WTC11 (cell line): ENCODE measurements at places on chromosomes 2 and 18.

- DNase-seq = peak; percentile 36
- H3K4me3 ChIP-seq = peak overlapping the region; percentile 47
- H3K27ac ChIP-seq = peak overlapping the region; percentile 87; the same call in 1 of the 2 replicates
- peaks cover 24% of the 10 kb centered on the region for H3K36me3 ChIP-seq
Observed at GRCh38 chr2:211766689-211767088, 771.9 kb downstream of the ERBB4 start.

- H3K27me3 ChIP-seq = peaks cover 33% of the 10 kb centered on the region
- peaks cover 14% of the 10 kb centered on the region for H3K36me3 ChIP-seq
- H3K27ac ChIP-seq = peak overlapping the region; percentile 100
Observed at GRCh38 chr2:172380436-172381274, 46.7 kb upstream of the ITGA6 start.

- peaks cover 2% of the 10 kb centered on the region for H3K4me1 ChIP-seq
- H3K27ac ChIP-seq = no peak overlapping the region
- no peaks in the 10 kb centered on the region; the same call in 1 of the 2 replicates for H3K36me3 ChIP-seq
- no peaks in the 10 kb centered on the region; the same call in 1 of the 2 replicates for H3K27me3 ChIP-seq
- H3K4me3 ChIP-seq = no peak overlapping the region
Observed at GRCh38 chr18:34867520-34867919, 157.4 kb downstream of the DTNA start.

- no peaks in the 10 kb centered on the region for H3K36me3 ChIP-seq
- H3K4me3 ChIP-seq = no peak overlapping the region
- peaks cover 27% of the 10 kb centered on the region for H3K27me3 ChIP-seq
- no peak overlapping the region for H3K27ac ChIP-seq
- DNase-seq = no peak
Observed at GRCh38 chr18:36302676-36303075, 5.2 kb downstream of the FHOD3 start.

- H3K27me3 ChIP-seq = no peaks in the 10 kb centered on the region
- no peak for DNase-seq
- H3K4me3 ChIP-seq = no peak overlapping the region
- H3K27ac ChIP-seq = no peak overlapping the region
- no peaks in the 10 kb centered on the region for H3K36me3 ChIP-seq
Observed at GRCh38 chr2:164975891-164976290, 20.6 kb upstream of the SLC38A11 start.
